ENCODE measurements at places on chromosomes 1 and 21.

GRCh38 chr1:112285316-112285715 lies 110.7 kb upstream of the CTTNBP2NL start:
- DNase-seq, result no peak

- DNase-seq, result no peak
These were observed 64.0 kb upstream of the SELENON start for GRCh38 chr1:25735956-25736529.

DNA sequence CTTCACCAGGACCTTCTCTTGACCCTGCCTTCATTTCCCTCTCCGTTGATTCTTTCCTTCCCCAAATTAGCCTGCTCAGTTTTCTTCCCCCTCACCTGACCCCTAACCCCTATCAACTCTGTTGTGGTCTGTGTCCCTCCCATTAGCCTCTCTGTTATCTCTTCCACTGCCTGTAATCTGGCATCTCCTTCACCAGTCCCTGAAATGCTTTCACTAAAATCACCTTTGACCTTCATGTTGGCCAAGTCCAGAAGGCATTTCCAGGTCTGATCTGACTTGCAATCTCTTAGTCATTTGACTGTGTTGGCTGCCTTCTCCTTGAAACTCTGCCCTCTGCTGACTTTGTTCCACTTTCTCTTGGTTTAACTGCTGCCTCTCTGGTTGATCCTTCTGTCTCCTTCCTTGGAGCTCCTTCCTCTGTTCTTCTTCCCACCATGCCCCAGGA lies 28.2 kb downstream of the ATP8B2 start:
- no peak for DNase-seq

GRCh38 chr1:232678185-232678886 lies 48.4 kb upstream of the SIPA1L2 start:
- no peak for DNase-seq

DNA sequence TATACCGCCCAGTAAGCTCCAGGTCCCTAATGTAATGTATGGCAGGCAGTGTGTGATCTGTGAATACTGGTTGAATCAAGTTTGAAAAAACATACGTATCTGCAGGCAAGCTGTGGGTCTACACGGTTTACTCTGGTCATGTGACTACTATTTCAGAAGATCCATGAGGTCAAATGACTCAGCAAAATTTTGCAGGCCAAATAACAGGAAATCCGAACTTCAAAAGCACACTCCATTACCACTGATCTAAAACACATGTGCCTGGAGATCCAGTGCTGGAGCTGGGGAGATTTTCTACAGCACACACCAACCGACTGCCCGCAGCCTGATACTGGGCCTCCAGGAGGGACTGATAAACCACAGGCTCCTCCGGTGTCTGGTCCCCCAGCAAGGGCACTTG lies 64.5 kb upstream of the SLC44A3 start:
- DNase-seq, result no peak

Data from activated CD4-positive, CD25-positive, alpha-beta regulatory T cell (primary cell).